ENCODE measurements at places on chromosomes 12 and 14.

DNA sequence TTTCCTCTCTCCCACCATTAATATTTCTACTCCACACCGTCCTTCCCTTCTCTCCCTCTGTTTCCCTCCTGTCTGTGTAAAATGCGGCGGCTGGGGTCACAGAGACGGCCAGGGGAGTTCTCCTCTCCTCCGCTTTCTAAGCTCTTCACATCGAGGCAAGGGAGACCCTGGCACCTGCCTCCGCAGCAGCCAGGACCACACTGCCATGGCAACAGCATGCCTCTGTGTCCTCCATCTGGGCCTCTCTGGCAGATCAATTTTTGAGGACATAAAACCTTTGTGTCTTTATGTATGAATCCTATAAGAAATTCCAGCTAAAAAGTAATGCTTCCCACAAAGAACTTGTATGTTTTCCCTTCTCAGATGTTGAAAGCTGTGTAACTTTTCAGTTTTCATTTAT, 41.4 kb downstream of the DYRK4 start:
- peaks cover 18% of the 10 kb centered on the region for H3K4me1 ChIP-seq
- H3K36me3 ChIP-seq, result no peaks in the 10 kb centered on the region
- no peak for DNase-seq
- H3K27ac ChIP-seq, result no peak overlapping the region

GRCh38 chr14:89407856-89408255, 9.2 kb downstream of the FOXN3 start:
- DNase-seq, result no peak
- peaks cover 63% of the 10 kb centered on the region for H3K4me1 ChIP-seq
- H3K27me3 ChIP-seq, result no peaks in the 10 kb centered on the region

GRCh38 chr12:14505626-14506596, 61.8 kb downstream of the PLBD1 start:
- no peak overlapping the region for H3K27ac ChIP-seq
- no peak for DNase-seq
- H3K4me3 ChIP-seq, result no peak overlapping the region
- H3K36me3 ChIP-seq, result peaks cover 6% of the 10 kb centered on the region
- H3K27me3 ChIP-seq, result no peaks in the 10 kb centered on the region
- H3K4me1 ChIP-seq, result peaks cover 6% of the 10 kb centered on the region

DNA sequence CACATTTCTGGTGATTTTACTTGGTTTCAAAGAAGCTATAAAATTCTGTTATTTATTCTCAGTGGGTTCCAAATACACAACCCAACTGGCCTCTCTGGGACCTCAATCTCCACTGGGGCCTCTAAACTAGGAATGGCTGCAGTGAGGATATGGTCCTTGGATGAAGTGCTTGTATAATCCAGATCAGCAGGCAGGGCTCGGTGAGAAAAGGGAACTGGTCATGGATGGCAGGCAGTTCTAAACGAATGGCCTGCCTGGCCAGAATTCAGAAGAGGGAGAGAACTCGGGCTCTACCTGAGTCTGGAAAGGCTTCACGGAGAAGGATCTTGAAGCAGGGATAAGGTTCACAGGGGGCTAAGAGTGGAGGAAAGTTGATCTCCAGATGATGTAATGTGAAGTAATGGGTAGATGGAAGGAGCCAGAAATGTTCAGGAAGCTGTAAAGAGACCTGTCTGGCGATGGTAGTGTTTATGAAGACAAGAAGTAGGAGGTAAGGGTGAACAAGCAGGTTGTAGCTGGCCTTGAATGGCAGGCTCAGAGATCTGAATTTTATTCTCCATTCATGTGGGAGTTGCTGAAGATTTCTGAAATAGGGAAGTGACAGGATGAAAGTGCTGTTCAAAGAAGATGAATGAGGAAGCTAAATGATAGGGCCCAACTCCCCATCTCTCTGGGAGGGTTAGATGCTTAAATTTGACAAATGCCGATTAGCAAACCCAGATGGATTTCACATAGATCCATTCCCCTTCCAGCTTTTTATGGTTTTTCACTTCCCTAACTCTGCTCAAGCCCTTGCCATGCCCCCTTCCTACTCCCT, 31.5 kb upstream of the ANO6 start:
- no peak overlapping the region for H3K4me3 ChIP-seq
- H3K36me3 ChIP-seq, result peaks cover 4% of the 10 kb centered on the region
- no peak for DNase-seq
- H3K27ac ChIP-seq, result no peak overlapping the region

DNA sequence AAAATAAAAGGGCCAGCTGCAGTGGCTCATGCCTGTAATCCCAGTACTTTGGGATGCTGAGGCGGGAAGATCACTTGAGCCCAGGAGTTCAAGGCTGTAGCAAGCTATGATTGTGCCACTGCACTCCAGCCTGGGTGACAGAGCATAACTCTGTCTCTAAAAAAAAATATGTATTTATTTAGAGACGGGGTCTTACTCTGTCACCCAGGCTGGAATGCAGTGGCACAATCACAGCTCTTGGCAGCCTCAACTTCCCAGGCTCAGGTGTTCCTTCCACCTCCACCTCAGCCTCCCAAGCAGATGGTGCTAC, 179.3 kb upstream of the ATF7IP start:
- peaks cover 5% of the 10 kb centered on the region for H3K27me3 ChIP-seq
- H3K27ac ChIP-seq, result no peak overlapping the region
- H3K4me3 ChIP-seq, result no peak overlapping the region
- H3K4me1 ChIP-seq, result peaks cover 2% of the 10 kb centered on the region
- DNase-seq, result no peak

DNA sequence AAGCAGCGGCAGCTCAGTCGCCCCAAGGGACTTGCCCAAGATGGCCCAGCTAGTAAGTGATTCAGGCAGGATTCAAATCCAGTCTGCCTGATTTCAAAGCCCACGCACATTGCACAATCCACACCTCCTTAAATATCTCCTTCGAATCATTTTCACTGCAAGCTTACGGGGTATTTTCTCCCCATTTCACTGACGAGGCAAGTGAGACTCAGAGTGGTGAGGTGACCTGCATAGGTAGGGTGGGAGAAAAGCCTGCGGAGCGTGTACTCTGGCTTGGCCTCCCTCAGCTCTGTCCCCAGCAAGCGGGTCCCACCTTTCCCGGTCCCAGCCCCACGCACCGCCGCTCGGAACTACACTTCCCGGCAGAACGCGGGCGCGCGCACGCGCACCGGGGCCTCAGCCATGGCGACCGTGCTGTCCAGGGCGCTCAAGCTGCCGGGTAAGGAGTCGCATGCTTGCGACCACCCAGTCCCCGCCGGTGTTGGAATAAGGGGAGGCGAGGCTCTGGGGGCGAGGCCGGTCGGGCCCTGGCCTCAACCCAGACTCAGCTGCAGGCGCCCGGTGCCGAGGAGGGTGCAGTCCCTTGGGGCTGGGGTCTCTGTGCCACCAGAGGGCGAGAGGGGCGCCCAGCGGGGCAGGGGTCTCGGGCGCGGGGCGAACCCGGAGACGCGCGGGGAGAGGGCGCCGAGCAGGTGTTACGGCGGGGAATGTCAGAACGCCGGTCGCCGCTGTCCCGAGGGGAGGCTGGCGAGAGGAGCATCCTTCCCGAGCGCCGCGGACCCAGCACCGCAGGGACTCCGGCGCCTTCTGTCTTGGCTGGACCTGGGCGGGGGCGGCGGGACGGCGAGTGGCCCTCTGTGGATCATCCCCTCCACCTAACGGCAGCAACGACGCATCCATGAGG, at the start of gene FAM234B:
TSS of gene FAM234B (plus strand) at position 380 of the 904 bp plus-strand sequence. CDS start at position 403, 23 bp downstream.
- H3K4me3 ChIP-seq, result peak within 1 kb of the TSS; percentile 79
- H3K36me3 ChIP-seq, result no peaks in the 10 kb centered on the region
- no peaks in the 10 kb centered on the region for H3K27me3 ChIP-seq
- H3K4me1 ChIP-seq, result peaks cover 16% of the 10 kb centered on the region
- no peak within 1 kb of the TSS for H3K27ac ChIP-seq
- peak; percentile 73 for DNase-seq

- no peak overlapping the region for H3K27ac ChIP-seq
- H3K4me1 ChIP-seq, result no peaks in the 10 kb centered on the region
- DNase-seq, result no peak
- peaks cover 4% of the 10 kb centered on the region for H3K27me3 ChIP-seq
- H3K4me3 ChIP-seq, result no peak overlapping the region
Observed at GRCh38 chr14:37796703-37797416, 201.4 kb downstream of the TTC6 start.

DNA sequence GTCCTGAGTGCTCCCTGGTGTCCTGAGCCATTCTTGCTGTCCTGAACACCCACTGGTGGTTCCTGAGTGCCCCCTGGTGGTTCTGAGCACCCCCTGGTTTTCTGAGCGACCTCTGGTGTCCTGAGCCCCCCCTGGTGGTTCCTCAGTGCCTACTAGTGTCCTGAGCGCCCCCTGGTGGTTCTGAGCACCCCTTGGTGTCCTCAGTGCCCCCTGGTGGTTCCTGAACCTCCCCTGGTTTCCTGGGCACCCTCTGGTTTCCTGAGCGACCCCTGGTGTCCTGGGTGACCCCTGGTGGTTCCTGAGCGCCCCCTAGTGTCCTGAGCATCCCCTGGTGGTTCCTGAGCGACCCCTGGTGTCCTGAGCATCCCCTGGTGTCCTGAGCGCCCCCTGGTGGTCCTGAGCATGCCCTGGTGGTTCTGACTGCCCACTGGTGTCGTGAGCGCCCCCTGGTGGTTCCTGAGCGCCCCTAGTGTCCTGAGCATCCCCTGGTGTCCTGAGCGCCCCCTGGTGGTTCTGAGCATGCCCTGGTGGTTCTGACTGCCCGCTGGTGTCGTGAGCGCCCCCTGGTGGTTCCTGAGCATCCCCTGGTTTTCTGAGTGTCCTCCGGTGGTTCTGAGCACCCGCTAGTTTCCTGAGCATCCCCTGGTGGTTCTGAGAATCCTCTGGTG, 473.1 kb downstream of the TMEM121 start:
- no peaks in the 10 kb centered on the region for H3K27me3 ChIP-seq
- DNase-seq, result peak; percentile 96
- peaks cover 1% of the 10 kb centered on the region for H3K36me3 ChIP-seq
- H3K4me3 ChIP-seq, result peak overlapping the region; percentile 60

DNA sequence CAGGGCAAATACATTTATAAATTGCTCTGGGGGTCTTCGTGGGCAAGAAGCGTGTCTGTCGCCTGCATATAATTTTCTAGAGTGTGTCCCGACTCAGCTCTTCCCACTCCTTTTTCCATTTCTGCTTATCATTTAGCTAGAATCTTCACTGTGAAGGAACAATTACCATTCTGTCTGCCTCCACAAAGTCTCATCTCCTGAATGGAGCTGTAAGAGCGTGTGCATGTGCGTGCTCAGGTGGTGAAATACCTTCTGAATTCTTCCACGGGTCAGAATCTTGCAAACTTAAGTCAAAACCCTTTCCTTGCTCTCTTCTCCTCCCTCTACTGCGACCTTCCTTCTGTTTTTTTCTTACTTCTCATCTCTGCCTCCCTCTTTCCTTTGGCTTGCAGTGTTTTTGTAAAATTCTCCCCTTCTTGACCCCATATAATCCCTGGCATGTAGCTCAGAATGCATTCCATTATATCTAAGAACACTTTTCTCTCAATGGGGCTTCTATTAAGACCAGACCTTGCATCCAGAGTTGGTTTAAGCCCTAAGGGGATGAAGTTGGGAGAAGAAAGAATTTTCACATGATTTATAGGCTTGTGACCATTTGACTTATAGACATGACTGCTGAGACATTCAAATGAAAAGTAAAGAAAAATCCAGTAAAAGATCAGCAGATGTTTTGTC, 25.0 kb upstream of the GSG1 start:
- no peak overlapping the region for H3K27ac ChIP-seq
- H3K4me3 ChIP-seq, result no peak overlapping the region
- H3K36me3 ChIP-seq, result no peaks in the 10 kb centered on the region
- H3K4me1 ChIP-seq, result no peaks in the 10 kb centered on the region
- no peaks in the 10 kb centered on the region for H3K27me3 ChIP-seq
- no peak for DNase-seq

DNA sequence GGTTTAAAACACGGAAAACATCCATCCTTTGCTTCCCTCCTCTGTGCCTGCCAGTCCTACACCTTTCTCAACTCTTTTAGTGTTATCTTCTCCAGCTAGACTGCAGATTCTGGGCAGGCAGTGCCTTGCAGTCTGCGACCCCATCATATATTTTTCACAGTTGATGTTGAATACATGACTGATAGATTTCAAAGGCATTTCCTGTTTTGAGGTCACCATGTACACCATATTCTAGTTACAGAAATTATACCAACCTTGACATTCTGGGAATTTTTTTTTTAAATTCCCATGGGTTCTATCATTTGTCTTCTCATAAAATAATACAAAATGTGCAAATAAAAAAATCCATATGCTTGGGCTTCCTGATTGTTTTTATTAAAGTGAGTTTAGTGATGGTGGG, 16.6 kb downstream of the SOCS2 start:
- H3K36me3 ChIP-seq, result peaks cover 2% of the 10 kb centered on the region
- no peak for DNase-seq
- H3K27ac ChIP-seq, result no peak overlapping the region
- H3K4me1 ChIP-seq, result peaks cover 11% of the 10 kb centered on the region
- peaks cover 41% of the 10 kb centered on the region for H3K27me3 ChIP-seq

DNA sequence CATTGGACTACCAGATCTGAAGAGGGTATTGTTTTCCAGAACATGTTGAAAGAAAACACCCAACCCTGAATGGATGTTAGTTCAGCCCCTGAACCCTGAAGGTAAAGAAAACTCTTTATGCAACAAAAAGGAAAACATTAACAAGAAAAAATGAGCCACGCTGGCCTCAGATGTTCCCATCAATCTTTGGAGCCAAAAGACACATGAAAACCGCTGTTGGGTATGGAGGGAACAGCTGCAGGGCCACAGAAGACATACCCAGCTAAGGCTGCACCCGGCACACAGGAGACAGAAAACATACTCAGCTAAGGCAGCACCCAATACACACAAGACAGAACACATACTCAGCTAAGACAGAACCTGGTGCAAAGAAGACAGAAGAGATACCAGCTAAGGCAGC, 51.3 kb upstream of the GALNT9 start:
- H3K27ac ChIP-seq, result no peak overlapping the region
- DNase-seq, result no peak
- peaks cover 27% of the 10 kb centered on the region for H3K27me3 ChIP-seq
- H3K36me3 ChIP-seq, result no peaks in the 10 kb centered on the region

- H3K4me1 ChIP-seq, result peaks cover 23% of the 10 kb centered on the region
- no peak for DNase-seq
- H3K27ac ChIP-seq, result peak overlapping the region; percentile 10
Observed at GRCh38 chr14:74785056-74785613, 22.0 kb downstream of the YLPM1 start.

DNA sequence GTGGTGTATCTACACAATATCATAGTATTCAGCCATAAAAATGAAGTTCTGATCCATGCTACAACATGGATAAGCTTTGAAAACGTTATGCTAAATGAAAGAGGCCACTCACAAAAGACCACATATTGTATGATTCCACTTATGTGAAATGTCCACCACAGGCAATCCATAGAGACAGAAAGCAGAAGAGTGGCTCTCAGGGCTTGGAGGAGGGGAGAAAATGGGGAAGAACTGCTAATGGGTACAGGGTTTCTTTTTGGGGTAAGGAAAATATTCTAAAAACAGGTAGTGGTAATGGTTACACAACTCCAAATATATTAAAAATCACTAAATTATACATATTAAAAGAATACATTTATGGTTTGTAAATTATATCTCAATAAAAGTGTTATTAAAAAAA, 16.5 kb downstream of the SCNN1A start:
- no peaks in the 10 kb centered on the region for H3K36me3 ChIP-seq
- no peaks in the 10 kb centered on the region for H3K27me3 ChIP-seq
- H3K4me3 ChIP-seq, result no peak overlapping the region
- DNase-seq, result no peak
- H3K27ac ChIP-seq, result no peak overlapping the region
